OCI-LY7 (cell line): ENCODE measurements at places on chromosomes 7 and 10. TPM values are rescaled to one million over a fixed set of nuclear protein-coding genes. Genes with fewer than 3 reads are reported as not detected.

DNA sequence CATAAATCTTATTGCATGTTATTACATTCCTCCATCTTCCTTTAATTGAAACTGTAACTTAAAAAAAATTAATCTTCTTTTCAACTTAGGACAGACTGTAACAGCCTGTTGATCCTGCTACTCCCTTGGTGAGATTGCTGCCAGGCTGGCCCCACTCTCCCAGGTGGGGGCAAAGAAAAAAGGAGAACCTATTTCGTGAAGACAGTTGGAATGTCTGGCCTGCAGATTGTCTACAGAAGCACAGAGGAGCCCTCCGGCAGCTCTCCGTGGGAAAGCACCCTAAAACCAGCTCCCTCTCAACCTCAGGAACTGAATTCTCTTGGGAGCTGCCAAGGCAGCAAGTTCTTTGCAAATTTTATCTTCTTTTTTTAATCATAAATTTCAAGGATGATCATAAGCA is 32.8 kb downstream of the GRB10 start:
- DNase-seq = no peak

Gene FOXL3
- not detected in 2 replicates for total RNA-seq

Gene FGF8
- 0.86 and 1.3 TPM in 2 replicates for total RNA-seq

Gene CALCR
- total RNA-seq = not detected in 2 replicates

DNA sequence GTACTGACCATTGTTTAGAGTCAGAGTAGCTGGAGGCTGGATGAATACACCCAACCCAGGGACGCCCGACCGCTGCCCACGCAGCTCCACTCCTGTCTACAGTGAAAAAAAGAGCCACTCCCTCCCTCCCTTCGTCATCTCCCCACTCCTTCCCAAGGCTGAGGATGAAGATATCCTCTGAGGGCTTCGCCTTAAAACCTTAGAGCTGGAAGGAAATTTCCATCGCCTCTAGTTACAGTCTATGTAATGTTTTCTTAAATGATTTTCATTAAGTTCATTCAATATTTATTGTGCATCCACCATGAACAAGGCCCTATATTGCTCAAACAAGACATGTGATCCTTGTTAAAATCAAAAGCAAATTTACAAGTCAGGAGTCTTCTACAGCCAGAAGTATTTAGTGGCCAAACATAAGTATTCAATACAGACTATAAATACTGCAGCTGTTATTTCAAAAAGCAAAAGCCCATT is 11.3 kb upstream of the SLIT1 start:
- DNase-seq = no peak

- no peak for DNase-seq
Measured at GRCh38 chr7:38232502-38233366, 40.7 kb downstream of the TARP start.

Gene PLXDC2
- total RNA-seq = not detected in 2 replicates

GRCh38 chr7:128164061-128164954 is 76.8 kb upstream of the LEP start:
- DNase-seq = no peak

DNA sequence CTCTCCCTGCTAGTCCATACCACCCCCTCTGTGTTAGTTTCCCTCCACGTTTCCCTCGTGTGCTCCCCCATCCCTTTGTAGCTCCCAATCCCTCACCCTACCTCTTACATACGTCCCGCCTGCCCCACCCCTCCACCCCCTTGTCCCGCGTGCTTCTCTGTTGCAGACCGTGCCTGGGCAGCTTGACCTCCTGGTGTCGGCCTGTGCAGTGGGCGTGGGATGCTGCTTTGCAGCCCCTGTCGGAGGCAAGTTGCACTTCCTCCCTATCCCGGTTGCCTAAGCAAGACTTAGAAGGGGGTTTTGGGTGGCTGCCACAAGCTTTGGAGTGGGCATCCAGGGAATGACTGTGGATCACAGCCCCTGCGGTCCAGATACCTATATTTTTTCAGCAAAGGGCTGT is 7.7 kb downstream of the CLCN1 start:
- DNase-seq = no peak

DNA sequence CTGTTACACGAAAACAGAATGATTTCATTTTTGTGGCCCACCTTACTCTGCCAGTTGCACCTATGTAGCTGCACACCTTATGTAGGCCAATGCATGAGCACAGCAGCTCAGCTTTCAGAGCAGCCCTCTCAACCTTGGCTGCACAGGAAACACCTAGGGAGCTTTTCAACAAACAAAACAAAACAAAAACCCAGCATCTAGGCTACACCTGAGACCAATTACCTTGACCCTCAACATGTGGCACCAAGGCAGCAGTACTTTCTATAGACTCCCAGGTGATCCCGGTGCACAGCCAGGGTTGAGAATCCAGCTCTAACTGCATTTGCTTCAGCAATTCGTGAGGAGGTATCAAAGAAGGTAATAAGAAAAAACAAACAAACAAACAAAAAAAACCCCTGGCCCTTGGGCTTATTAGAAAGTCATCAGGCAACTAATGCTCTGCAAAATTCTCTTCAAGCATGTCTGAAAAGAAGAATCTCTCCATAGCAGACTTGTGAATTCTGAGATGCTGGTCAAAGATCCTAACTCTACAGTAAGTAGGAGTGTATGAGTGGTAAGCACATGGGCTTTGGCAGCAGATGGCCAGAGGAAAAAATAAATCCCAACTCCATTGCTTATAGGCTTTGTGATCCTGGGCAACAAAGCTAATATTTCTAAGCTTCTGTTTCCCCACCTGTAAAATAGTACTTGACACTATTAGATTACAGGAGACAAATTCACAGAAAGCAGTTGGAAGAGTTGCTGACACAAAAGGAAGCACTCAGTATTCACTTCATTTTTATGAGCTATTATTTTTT is 113.4 kb upstream of the NOBOX start:
- DNase-seq = no peak

- DNase-seq = no peak
Measured at GRCh38 chr7:155830961-155831806, 18.9 kb upstream of the SHH start.

DNA sequence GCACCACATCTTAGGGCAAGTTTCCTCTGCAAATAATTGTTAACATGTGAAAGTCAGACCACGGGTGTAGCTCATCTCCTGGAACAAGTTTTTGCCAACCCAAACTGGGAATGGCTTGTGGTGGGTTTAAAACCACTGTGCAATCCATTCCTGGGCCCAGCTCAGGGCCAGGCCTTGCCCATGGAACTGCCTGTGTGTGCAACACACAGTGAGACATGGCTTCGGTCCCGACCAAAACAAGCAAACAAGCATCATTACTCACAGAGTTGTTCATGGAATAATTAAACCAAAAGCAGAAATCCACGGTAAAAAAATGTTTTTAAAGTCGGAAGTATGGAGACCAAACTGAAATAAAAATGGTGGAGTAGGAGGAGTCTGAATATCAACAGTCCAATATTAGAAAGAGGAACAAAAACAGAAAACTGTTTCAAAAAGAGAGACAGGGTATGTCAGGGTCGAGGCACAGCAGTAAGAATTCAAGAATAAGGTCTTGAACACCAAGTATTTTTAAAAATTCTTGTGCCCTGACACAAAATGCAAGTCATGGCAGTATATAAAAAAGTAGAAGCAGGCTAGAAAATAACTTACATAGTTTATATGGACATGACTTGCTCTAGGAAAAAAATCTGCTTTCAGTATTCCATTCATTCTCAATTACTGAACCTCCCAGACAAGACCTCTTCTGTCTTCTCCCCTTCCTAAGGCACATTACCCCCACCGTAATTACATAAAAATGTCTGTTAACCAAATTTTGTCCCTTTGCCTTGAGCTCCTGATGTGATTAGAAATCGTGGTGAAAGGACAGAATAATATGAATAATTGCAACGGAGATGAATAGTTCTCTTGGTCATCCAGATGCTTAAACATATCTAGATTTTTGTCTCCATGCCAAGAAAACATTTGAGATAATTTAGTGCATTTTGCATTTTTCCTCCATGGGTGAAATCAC is 88.4 kb downstream of the FAS start:
- DNase-seq = no peak

Gene CUZD1
- 1.1 and 1.6 TPM in 2 replicates for total RNA-seq
